ENCODE measurements at places on chromosomes 2 and 18.

GRCh38 chr2:178279142-178279541, 84.8 kb downstream of the OSBPL6 start:
- no peak for DNase-seq

- no peak for DNase-seq
These were observed 14.0 kb downstream of the STRADB start for GRCh38 chr2:201465524-201465971.

DNA sequence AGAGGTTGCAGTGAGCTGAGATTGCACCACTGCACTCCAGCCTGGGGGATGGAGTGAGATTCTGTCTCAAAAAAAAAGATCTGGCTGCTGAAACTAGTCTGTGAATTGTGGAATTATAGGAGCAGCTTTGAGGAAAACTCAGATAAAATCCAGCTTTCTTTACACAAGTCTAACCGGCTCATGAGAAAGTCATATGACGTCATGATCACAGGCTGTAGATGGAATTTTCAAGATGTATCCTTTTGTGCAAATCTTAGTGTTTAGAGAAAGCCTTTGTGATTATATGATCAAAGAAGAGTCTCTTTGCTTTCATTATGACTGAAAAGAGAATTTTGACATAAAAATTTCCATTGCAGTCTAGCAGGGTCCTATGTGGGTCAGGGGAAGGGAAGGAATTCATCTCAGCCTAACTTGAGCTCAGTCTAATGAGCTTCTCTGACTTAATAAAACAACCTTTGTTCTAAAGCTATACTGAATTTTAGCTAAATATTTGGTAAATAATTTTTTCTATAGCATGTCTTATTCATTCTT, 90.2 kb upstream of the NCK2 start:
- no peak for DNase-seq

DNA sequence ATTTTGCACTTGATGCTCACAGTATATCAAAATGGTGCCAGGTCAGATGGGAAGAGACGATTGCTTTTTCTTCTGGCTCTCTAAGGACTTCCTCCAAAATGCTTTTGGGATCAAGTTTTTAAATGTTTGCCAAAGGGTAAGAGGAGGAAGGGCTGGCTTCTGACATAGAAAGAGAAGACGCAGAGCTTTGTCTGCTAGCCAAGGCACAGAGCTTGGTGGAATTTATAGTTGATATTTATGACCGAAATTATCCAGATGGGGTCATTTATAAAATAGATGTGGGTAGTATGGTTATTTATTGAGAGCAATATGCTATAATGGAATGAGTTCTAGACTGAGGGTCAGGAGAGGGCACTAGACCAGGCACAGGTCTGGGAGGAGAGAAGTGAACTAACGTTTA, 193.3 kb downstream of the FSHR start:
- no peak for DNase-seq

GRCh38 chr2:69376403-69376802, 10.6 kb downstream of the GFPT1 start:
- no peak for DNase-seq

- peak; percentile 87 for DNase-seq
These were observed 8.4 kb upstream of the IER3IP1 start for GRCh38 chr18:47184419-47185050.

DNA sequence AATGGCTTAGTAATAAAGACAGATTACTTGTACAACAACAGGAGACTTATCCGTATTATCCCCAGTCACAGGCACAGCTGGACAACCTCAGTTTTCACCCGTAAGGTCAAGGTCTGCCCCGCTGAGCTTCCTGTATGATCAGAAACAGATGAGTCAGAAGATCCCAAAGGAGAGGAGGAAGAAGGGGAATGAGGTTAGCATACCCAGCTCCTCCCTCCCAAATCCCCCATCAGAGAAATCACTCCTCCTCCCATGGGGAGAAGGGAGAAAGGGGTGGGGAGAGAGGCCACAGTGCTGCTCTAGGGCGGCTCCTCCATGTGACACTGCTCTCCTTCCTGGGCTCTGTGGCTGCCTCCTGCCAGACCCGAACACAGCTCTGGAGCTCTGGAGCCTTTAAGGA, 53.8 kb upstream of the SPTBN1 start:
- no peak for DNase-seq

GRCh38 chr2:72713857-72714256, 112.0 kb downstream of the EXOC6B start:
- peak; percentile 8 for DNase-seq

DNA sequence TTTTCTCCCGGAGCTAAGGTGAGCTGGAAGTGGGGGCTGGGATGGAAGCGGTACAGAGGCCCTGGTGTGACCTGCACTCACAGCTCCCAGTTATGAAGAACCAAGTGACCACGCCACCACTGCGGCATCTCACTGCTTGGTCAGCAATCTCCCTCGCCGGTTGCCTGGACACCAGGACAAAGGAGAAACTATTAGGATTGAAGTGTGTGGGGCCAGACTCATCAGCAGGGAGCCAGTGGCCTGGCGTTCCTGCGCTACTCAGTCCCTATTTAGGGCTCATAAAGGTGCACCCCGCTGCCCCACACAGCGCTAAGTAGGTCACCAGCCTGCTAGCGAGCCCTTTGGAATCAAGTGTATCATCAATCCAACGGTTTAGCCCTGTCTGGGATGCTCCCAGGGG, 82.9 kb downstream of the ZCCHC2 start:
- DNase-seq = no peak

- DNase-seq = no peak
These were observed 359.3 kb downstream of the CMPK2 start for GRCh38 chr2:6506361-6506794.

DNA sequence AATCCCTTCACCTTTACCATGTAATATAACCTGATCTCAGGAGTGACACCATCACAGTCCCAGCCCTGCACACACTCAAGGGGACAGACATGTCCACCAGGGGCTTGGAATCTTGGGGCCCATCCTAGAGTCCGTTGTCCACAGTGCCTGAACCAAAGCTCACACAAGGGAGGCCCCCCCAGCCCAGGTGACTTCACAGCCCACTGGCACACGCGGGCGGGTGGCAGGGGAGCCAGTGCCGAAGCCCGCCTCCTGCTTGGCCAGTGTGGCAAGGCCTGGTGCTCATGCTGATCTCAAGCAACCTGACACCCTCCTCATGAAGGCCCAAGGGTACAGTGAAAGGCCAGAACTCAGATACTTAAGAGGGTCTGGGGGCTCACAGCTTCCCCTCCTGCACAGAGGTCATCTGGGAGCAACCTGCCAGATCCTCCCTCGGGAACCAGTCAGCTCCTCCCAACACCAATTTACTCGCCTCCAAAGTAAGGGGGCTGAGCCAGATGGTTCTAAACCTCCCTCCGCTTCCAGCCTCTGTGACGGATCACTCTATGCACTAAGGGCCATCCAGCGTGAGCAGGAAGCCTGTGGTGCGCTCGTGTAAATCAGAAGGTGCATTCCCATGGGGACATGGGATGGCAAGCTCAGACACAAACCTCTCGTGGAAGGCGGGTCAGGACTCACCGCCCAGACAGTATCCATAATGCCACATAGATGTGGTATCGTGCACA, 3.2 kb upstream of the RAB17 start:
- DNase-seq = no peak

DNA sequence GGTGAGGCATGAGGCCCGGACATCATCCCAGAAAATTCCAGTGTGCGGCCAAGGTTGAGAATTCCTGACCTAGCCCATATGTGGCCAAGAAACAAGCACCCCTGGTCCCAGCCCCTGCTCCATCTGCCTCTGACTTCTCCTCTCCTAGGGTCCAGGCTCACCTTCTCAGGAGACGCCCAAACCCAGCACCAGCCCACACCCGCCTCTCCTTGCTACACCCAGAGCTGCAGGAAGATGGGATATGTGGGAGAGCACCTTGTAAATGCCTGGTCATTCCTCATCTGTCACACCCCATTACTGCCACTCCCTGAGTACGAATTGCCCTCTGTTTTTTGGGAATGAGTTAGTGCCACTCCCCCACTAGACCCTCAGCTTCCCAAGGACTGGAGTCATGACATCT, 7.3 kb upstream of the ATP6V1B1 start:
- DNase-seq = no peak

DNA sequence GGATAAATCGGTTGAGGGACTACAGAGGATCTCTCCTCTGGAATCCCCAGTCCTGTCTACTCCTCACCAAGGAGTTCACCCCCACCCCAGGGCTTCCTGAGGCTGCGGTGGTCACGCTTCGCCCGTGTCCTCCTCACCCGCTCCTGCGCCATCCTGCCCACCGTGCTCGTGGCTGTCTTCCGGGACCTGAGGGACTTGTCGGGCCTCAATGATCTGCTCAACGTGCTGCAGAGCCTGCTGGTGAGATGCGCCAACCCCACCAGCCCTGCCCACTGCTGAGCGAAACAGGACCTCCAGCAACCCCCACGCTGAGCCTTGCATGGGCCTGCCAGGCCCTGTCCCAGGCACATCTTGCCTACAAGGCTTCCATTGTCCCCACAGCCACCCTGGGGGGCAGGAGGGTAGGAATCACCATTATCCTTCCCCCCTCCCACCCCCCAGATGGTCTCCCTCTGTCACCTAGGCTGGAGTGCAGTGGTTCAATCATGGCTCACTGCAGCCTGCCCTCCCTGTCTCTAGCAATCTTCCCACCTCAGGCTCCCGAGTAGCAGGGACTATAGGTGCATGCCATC, 6.7 kb upstream of the CTDSP1 start:
- no peak for DNase-seq

DNA sequence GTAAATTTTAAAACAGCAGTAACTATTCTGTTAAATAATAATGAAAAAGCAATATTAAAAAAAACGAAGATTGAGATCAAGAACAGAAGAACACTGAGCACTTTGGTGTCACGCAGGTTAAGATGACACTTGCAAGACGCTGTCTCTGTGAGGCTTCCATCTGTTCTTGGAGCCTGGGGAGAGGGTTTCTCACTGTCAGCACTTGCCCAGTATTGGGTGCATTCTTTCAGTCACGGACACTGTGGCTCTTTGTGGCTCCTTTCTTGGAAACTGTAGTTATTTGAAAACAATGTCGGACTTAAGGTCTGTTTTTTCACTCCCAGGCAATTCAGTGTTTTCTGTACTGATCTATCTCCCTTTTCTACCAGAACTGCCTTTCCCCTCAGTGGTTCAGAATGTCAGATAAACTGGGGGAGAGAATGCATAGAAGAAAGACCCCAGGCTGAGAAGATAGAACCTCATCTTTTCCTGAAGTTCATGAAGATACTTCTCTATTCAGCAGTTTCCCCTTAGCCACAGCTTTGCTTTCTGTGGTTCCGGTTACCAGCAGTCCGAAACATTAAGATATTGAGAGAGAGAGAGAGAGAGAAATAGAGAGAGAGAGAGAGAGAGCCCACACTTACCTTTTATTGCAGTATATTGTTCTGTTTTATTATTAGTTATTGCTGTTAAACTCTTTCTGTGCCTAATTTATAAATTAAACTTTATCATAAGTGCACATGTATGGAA, 283.3 kb downstream of the DCDC2C start:
- no peak for DNase-seq

- no peak for DNase-seq
These were observed 60.2 kb upstream of the NT5C1B start for GRCh38 chr2:18649502-18650135.

DNA sequence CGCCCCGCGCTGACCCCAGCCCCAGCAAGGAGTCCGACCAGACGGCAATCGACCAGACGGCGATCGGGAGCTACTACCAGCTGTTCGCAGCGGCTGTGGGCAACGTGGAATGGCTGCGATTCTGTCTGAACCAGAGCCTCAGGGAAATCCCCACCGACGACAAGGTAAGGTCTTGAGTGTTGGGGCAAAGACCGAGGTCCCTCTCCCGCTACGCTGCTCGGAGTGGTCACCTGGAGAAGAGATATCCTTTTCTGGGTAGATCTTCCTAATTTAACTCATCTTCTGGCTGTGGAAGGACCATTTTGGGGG, 704 bp downstream of the ANKRD53 start:
- no peak for DNase-seq

DNA sequence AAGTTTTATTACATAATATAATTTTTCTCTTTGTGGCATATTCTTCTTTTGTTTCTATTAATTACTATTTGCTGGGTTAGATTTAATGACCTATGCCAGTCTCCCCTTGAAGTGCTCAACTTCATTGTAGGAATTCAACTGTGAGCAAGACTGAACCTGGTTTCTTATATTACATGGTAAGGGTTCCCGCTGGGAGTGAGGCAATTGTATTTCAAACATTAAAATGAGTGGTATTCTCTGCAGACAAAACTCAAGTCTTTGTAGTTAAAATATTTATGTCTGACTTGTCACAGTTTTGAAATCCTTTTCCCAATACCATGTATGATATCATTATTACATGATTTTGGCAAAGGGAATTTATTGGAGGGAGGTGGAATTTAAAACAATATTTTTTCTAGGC, 278.7 kb downstream of the GULP1 start:
- DNase-seq = no peak
